Stimulated activated CD4-positive, alpha-beta T cell treated with anti-CD3 and anti-CD28 coated beads, Interleukin-15, amount 100 ng/mL, for 1 hour (primary cell): ENCODE measurements at places on chromosomes 16 and 17.

- no peak for DNase-seq
These were observed 380.3 kb downstream of the SEC14L1 start for GRCh38 chr17:77521076-77521475.

DNA sequence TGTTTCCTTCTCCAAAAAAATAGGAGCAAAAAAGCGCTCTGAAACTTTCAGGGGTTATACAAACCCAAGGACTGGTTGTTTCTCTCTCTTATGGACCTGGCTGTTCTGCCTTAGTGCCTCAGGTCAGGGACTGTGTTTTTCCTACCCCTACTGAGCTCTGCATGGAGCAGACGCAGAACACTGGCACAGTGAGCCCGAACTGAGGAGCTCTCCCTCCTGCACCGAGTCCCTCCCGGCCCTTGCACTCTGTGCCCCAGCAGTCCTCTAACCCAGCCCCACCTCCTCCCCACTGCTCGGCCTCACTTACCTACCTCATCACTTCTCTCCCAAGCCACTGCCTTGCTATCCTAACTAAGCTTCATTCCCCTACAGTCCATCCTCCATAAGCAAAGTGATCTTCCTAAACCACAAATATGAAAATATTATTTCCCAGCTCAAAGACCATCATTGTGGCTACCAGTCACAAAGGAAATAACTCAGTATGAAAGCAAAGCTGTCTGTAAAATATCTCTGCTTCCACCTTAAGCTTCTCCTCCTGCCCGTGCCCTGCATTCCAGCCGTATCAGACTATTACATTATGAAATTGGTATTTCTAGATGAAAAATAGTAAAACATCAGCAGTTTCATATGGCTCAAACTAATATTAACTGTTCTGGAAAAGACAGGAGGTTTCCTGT, 13.6 kb downstream of the MEIOB start:
- DNase-seq = no peak

- DNase-seq = no peak
These were observed 887.3 kb downstream of the CDH8 start for GRCh38 chr16:61148930-61149329.

DNA sequence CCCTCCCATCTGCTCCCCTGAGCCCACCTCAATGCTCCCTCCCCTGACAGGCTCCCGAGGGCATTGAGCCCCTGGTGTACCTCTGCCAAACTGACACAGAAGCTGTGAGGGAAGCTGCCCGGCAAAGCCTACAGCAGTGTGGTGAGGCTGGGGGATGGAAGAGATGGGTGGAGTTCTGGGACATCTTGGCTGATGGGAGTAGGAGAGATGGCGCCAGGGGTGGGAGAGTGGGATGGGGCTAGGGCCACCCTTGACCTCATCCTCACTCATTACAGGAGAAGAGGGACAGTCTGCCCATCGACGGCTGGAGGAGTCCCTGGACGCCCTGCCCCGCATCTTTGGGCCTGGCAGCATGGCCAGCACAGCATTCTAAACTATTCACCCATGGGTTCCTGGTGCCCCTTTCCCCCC, 16.2 kb upstream of the CTCF start:
- DNase-seq = no peak

DNA sequence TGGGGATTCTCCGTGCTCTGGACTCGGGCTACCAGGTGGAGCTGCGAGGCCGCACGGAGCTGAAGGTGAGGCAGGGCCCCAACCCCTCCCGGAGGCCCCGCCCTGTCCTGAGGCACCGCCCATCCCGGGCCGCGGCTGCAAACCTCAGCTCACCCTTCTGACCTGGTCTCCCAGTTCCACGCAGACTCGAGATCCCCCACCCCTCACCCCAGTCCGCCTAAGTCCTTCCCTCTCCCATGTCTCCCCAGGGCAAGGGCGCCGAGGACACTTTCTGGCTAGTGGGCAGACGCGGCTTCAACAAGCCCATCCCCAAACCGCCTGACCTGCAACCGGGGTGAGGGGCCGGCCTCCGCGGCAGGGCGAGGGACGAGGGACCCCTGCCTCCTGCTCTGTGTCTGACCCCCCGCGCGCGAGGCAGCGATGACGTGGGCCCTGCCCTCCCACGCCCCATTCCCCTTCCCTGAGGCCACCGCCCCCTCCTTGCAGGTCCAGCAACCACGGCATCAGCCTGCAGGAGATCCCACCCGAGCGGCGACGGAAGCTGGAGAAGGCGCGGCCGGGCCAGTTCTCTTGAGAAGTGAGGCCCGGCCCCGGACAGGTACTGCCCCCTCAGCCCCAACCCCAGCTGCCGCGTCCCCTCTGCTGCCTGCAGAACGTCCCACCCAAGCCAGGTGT, 13.7 kb downstream of the GUCY2D start:
- DNase-seq = no peak

GRCh38 chr17:17303847-17304490, 796 bp downstream of the NT5M start:
- DNase-seq = no peak

GRCh38 chr16:27894386-27894785, 169.1 kb downstream of the GSG1L start:
- no peak for DNase-seq

DNA sequence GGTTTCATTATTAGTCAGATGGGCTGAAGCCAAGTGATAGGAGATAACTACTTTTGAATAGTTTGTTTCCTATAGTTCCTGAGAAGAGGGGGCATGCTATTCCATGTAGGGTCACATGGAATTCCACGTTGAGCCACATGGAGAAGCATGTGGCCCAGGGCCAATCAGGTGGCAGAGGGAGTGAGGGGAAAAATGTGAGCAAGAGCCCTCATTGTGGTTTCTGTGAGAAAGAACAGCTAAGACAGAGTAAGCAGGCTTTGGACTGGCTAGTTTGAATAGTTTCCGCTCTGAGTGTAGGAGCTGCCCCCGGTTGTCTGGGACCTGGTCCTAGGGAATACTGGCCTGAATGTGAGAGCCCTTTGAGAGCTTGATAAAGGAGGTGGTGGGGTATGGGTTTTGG, 69.9 kb upstream of the CNTNAP4 start:
- no peak for DNase-seq

DNA sequence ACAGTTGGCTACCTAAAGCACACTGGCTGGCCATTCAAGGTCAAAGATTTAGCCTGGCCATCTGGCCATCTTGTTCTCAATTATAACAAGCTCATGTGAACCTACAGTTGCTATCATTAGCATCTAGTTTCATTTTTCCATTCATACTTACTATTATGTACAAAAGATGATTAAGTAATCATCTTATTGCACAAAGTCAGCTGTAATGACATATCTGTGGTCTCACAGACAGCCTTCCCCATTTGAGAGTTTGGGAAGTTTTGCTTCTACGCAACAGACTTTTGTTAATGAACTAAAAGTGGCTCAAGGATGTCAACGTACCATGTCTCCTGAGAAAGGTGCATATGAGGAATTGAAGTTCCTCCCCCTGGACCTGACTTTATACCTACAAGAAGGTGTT, 51.3 kb downstream of the HS3ST3B1 start:
- DNase-seq = no peak

- DNase-seq = no peak
These were observed 585.6 kb downstream of the CDH13 start for GRCh38 chr16:83212301-83212841.

DNA sequence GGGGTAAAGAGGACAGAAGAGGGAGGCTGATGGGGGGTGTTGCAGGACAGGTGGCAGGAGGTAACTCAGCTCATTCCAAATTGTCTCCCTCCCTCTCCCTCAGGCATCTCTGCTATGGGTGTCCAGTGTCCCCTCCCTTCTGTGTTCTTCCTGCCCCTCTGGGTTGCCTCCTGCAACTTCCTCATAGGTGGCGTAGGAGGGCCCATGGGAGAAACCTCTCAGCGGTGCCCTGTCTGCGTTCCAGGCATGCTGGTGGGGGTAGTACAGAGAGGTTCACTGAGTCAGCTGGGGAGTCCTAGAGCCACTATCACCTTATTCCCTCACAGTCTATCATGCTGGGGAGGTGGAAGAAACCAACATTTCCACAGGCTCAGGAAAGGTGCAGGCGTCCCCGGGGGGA, 14.7 kb upstream of the ODF4 start:
- DNase-seq = no peak

GRCh38 chr17:54771409-54771915, 129.2 kb upstream of the TOM1L1 start:
- DNase-seq = no peak

GRCh38 chr16:85015481-85016187, 4.3 kb upstream of the ZDHHC7 start:
- DNase-seq = no peak

GRCh38 chr17:68908045-68908444, 47.1 kb downstream of the ABCA8 start:
- no peak for DNase-seq

GRCh38 chr16:14505846-14506245, 124.2 kb downstream of the PARN start:
- DNase-seq = no peak

GRCh38 chr17:42407289-42407836, 15.7 kb downstream of the CAVIN1 start:
- peak; percentile 24 for DNase-seq

- no peak for DNase-seq
These were observed 848 bp downstream of the CES3 start for GRCh38 chr16:66961914-66962313.

DNA sequence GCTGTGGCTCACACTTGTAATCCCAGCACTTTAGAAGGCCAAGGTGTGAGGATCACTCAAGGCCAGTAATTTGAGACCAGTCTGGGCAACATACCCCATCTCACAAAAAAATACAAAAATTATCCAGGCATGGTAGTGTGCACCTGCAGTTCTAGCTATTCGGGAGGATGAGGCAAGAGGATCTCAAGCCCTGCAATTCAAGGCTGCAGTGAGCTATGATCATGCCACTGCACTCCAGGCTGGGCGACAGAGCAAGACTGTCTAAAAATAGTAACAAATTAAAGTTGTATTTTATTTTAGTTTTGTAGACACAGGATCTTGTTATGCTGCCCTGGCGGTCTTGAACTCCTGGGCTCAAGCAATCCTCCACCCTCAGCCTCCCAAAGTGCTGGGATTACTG, 18.2 kb downstream of the USP31 start:
- no peak for DNase-seq

- no peak for DNase-seq
These were observed 22.4 kb upstream of the HERPUD1 start for GRCh38 chr16:56909527-56909979.

GRCh38 chr16:10390330-10390729, 4.5 kb downstream of the ATF7IP2 start:
- no peak for DNase-seq

- no peak for DNase-seq
These were observed 37.9 kb downstream of the AMFR start for GRCh38 chr16:56387396-56387795.

DNA sequence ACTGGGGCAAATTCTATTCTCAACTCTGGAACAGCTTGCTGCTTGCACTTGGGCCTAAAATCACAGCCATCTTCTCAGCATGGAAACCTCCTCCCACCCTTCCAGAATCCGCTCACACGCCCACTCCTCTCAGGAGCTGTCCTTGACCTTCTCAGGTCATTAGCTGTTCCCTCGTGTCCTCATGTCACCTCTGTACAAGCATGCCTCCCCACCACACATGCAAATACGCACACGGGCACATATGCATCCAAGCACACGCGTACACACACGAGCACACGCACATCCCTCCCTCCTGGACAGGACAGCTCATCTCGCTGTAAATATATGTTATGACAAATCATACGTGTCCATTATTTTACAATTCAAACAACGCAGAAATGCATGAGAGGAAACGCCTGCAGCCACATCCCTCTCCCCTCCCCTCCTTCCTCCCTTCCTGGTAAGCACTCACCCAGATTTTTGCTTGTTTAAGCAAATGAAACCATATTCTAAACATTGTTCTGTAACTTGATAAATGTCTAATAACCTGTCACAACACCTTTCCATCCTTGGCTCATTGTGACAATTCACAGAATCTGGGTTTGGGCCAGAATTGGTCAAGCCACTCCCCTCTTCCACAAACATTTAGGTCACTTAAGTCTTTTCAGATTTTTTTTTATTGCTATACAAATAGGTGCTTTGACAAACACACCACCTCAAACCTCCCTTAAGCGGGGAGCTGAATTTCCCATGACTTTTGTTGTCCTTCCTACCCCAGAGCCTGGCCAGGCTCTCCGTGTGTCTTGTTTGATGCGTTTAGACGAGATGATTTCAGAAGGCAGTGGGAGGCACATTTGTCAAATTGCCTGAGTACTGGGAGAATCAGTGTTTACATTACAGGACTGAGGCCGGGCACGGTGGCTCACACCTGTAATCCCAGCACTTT, 41.7 kb downstream of the DNAH17 start:
- no peak for DNase-seq
